ENCODE measurements at places on chromosomes 4 and X. TPM values are rescaled to one million over a fixed set of nuclear protein-coding genes. Genes with fewer than 3 reads are reported as not detected.

The NAA15 gene
- total RNA-seq = 29.2 TPM

The GYPA gene
- total RNA-seq = not detected

- H3K27me3 ChIP-seq = no peaks in the 10 kb centered on the region
- no peak overlapping the region for H3K27ac ChIP-seq
- H3K36me3 ChIP-seq = no peaks in the 10 kb centered on the region
- no peak for DNase-seq
- no peak overlapping the region for H3K4me3 ChIP-seq
Measured at GRCh38 chr4:5933996-5934831, 41.3 kb upstream of the CRMP1 start.

DNA sequence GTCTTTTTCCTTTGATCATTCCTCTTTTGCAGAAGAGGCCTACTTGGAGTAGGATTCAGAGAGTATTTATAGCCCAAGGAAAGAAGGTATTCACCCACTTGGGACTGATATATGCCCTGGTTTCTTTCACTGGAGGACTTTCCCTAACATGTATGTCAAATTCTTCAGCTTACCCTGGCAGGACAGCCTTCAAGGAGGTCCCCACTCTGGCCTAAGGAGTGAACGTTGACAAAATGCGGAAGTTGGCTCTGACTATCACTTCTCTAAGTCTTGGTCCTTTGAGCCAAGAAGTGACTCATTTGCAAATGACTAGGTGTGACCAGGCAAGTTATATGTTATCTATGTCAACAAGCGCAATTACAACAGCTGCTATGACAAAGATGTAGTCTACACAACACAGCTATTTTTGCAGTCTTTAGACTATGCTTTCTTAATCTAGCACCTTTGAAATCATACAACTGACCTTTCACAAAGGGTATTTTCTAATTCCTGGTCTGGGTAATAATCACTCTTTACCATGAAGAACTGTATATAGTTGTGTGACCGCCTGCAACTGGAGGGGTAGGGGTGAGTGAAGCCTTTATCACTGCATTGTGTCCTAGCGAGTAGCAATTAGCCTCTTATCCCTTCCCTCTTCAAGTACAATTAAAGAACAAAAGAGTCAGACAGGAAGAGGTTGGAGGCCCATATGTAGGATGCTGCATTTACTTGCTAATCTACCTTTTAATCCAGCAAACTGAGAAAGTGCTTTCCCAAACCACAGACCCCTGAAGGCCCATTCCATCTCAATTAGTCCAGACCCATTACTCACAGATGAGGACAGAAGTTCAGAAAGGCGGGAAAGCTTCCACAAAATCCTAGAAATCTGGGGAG is 50.1 kb downstream of the RASGEF1B start:
- no peak overlapping the region for H3K4me3 ChIP-seq
- H3K27ac ChIP-seq = no peak overlapping the region
- H3K4me1 ChIP-seq = no peaks in the 10 kb centered on the region
- no peak for DNase-seq
- no peaks in the 10 kb centered on the region for H3K36me3 ChIP-seq

- no peak for DNase-seq
- H3K27me3 ChIP-seq = no peaks in the 10 kb centered on the region
- no peak overlapping the region for H3K4me3 ChIP-seq
- H3K4me1 ChIP-seq = peaks cover 6% of the 10 kb centered on the region
Measured at GRCh38 chr4:76600447-76600846, 165.4 kb downstream of the SHROOM3 start.

GRCh38 chr4:73422458-73422752 is 13.6 kb upstream of the AFP start:
- H3K27me3 ChIP-seq = no peaks in the 10 kb centered on the region
- no peaks in the 10 kb centered on the region for H3K4me1 ChIP-seq
- no peak for DNase-seq
- H3K27ac ChIP-seq = no peak overlapping the region
- H3K36me3 ChIP-seq = no peaks in the 10 kb centered on the region

GRCh38 chr4:164381859-164382258 is 372.1 kb upstream of the SMIM31 start:
- no peaks in the 10 kb centered on the region for H3K4me1 ChIP-seq
- H3K27me3 ChIP-seq = no peaks in the 10 kb centered on the region
- no peak overlapping the region for H3K4me3 ChIP-seq
